ENCODE measurements at places on chromosomes 4 and X.

- DNase-seq, result no peak
Measured at GRCh38 chrX:79117078-79117477, 27.4 kb upstream of the GPR174 start.

DNA sequence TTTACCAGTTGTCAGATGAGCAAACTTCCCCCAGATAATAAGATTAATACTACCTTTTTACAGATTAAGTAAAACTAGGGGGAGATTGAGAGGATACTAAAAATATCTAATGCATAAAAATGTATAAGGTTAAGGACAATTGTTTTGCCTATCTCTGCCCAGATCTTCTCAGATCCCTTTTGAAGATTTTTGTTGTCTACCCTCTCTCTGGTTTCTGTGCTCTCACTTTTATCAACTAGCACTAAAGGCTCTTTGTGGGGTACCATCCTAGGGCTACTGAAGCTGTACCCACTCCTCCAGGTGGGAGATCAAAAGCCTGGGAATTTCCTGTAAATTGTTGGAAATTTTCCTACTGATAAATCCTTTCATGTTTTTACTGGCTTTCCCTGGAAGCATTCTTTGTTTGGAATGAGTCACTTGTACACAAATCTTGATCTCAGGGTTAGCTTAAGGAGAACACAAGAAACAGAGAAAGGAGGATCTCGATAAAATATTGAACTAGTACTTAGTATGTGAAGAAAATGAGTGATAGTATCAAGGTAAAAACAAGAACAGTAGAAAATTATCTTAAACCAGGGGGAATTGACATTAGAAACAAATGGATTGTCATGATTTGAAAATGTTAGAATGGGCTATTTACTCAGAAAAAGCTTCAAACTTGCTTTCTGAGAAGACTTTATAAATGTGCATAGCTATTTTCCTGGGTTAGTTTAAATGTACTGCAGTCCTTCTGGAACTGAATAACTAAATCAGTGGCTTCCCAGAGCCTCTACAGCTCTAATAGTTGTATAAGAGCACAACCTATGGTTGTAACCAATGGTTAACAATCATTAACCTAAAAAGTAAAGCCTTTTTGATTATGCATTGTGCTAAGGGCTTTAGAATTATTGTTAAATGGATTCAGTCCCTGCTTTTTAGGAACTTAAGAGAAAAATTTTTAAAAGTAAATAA is 679.9 kb upstream of the MAGEB2 start:
- no peak for DNase-seq

DNA sequence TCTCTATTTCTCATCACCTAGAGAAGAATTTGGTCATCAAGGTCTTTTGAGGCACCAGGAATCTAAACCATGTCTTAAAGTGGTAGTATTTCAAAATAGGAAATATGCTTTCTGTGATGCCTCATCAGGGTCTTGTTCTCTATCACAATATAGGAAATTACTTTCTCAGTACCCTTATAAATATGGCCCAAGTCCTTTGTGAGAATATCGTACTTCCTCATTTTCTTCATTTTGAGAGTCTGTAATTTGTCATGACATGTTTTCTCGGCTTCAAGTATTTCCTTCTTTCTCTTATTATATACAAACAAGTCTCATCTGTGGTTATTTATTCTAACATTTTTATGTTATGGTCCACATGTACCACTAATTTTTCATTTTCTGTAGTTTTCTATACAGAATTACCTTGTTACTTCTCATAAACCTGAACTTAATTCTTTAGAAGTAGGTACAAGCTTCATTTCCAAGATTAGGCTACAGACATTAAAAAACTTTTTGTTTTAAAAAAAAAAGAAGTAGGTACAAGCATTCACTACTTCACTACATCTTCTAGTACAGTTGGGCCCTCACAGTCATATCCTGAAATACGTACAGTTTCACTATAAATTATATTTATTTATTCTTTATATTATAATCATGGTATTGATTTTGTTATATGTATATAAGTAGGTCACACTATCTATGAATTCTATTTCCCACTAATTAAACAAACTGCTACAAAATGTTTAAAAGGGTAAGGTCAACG is 54.4 kb downstream of the KLHL13 start:
- no peak for DNase-seq

- DNase-seq, result no peak
Measured at GRCh38 chr4:40264995-40265909, 68.4 kb downstream of the RHOH start.

DNA sequence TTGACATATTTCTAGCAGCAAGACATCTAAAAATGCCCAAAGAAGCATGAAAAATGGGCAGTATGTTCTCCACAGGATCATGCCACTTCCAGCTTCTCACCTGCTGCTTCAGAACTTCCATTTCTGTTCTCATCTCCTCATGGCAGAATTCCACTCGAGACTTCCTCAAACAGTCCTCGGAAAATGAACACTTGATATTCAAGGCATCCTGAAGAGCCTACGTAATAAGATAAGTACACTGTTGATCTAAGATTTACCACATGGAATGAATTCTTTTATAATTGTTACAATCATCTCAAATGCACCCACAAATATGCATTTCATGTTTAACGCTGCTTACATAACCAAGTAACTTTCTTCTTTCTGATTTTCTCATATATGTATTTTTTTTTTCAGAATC is 14.1 kb downstream of the TNIP3 start:
- DNase-seq, result no peak

- DNase-seq, result no peak
Measured at GRCh38 chr4:105246712-105247111, 100.0 kb downstream of the TET2 start.

DNA sequence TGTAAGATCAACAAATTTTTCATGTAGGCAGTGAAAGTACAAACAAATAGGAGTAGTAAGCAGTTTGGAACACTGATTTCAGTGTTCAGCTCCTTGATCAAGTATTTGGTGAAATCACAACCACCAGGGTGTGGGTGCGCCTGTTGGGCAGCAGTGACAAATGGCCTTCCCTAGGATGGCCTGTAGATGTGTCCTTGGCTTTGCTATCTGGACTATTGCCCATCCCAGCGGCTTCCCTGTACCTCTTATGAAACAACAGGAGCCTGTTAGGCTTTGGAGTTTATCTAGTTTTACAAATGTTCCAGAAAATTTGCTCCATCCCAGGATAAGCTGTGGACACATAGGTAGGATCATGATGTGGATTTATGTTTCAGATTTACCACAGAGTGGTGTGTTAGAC is 216.8 kb upstream of the FAT1 start:
- no peak for DNase-seq

GRCh38 chr4:178165251-178165950 is 723.2 kb upstream of the AGA start:
- no peak for DNase-seq

DNA sequence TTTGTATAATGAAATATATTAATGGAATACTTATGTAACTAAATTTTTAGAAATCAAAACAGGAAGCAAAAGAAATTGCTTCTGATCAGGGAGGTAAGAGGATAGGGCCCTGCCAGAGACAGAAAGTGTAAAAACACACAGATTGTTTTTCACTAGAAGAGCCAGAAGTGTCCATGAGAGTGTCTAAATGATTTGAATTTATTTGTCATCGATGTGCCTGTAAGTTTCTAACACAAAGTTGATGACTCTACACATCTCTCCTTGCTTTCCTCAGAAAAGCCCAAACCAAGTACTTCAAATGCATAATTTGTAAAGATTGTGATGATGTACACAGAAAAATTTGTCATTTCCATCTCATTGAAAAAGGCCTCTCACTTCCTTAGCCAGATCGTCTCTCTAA is 80.6 kb downstream of the TMEM156 start:
- no peak for DNase-seq

GRCh38 chr4:75555294-75556164 is at the start of gene ODAPH:
Gene ODAPH, plus strand, starts transcription at chr4:75556066. Its CDS starts 17 bp downstream, at chr4:75556083.
- no peak for DNase-seq

DNA sequence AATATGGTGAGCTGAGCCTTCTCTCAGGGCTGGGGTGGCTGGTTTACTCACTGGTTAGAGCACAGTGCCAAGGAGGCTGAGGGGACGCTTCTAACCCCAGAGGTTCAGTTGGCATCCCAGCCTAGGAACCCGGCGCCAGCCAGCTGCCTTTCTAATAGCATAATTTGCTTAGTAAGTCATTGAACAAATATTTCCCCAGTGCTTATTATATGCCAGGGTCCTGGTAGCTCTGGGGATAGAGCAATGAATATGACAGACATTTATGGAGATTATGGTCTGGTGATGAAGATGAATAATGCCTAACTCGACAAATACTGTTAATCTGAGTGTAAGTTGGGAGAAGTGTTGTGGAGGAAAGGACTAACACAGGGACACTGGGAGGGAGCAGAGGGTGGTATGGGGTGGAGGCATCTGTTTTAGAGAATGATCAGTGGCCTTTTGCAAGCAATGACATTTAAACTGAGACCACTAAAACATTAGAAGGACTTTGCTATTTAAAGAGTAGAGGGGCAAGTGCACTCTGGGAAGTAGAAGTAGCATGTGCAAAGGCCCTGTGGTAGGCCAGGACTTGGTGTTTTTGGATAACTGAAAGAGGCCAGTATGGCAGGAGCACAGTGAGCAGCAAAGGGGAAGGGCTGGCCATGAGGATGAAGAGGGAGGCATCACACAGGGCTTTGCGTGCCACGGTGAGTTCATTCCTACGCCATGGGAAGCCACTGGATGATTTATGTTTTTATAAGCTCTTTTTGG is 71.9 kb downstream of the ATG4A start:
- DNase-seq, result no peak

DNA sequence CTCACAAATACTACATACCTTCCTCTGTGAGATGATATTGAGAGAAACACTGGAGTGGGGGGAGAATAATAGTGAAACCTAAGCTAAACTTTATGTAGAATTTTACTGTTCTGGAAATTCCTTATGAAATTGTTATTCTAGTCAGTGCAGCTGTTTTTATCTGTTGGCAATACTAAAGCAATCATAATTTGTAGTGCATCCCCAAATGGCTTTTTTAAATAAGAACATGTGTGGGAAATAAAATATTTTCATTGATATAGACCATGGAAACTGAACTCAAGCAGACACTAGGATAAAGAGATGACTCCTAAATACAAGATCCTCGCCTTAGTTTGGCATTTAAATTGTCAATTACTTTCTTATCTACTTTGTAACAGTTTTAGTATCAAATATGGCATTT is 51.1 kb downstream of the SEC24D start:
- no peak for DNase-seq

DNA sequence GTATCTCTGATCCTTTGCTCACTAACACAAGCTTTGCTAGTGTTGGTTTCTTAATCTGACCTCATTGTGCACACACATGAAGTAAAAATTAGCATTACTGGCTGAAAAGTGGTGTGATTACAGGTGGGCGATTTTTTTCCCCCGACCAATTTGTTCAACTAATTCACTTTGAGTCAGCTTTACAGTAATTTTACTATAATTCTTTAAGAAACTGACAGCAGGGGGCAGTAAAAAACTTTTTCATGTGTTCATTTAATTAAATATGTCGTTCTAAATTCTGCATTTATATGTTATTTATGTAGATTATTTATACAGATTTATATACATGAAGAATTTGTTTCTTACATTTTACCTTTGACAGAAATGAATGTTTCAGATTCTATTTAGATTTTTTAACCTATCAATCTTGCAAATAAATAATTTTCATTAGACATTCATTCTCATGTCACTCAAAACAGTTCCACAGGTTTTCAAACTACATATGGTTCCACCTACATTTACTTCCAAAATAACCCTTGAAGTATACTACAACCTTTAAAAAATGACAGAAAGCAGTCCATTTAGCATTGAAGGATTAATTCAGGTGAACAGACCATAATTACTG is 17.5 kb downstream of the PALLD start:
- no peak for DNase-seq

- DNase-seq, result no peak
Measured at GRCh38 chrX:119042040-119042439, 30.8 kb upstream of the CT47C1 start.

DNA sequence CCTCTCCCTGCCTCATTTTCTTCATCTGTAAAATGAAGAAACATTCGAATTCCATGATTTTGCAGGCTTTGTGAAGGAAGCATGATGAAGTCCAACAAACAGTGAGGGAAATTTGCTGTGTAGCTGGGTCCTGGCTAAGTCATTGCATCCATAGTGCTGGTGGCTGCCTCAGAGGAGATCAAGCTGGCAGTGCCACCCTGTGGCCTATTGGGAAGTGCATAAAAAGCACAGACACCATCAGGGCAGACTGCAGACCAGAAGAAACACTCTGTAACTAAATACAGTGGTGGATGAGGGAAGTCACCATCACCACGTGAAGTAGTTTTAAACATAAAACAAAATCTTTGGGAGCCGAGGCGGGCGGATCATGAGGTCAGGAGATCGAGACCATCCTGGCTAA is 40.7 kb upstream of the DDX3X start:
- no peak for DNase-seq

GRCh38 chrX:125089761-125090445 is 229.8 kb upstream of the TEX13C start:
- no peak for DNase-seq

- DNase-seq, result no peak
Measured at GRCh38 chr4:25088093-25088952, 57.6 kb upstream of the LGI2 start.

GRCh38 chr4:33065749-33066148 is 2345.6 kb downstream of the PCDH7 start:
- no peak for DNase-seq

DNA sequence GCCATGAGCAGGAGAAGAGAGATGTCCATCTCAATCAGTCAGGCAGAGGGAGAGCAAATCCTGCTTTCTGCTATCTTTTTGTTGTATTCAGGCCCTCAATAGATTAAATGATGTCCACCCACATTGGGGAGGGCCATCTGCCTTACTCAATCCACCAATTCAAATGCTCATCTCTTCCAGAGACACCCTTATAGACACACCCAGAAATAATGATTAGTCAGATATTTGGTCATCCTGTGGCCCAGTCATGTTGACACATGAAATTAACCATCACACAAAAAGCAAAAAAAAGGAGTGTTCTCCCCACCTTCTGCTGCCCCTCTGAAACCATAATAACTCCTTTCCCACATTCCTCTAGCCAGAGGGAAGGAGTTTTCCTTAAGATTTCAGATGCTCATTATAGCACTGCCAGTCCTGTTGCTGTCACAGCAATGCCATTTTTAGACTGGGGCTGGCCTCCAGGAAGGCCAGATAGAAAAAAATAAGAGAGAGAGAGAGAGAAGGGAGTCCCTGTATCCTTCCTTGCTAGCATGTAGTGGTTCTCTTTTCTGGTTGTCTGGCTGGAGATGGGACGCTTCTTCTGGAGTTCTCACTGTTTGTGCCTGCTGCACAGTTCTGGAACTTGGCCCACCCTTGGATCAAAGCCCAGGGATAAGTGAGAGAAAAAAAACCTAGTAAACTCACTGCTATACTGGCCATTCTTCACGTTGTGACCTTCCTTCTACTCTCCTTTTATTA is 177.7 kb downstream of the RBM46 start:
- no peak for DNase-seq

DNA sequence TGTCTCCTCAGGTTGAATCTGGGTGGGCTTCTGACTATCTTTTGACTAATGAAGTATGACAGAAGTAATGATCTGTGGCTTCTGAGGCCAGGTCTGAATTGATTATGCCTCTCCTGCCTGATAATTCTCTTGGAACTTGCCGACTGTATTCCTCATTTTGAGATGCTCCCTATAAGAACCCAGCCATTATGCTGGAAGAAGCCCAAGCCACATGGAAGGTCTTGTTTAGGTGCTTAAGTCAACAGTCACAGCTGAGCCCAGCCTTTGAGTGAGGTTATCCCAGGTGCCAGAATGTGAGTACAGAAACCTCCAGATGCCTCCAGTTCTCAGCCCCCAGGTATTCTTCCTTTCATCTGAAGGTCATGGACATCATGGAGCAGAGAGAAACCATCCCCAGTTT is 456.6 kb downstream of the IL15 start:
- DNase-seq, result no peak

- no peak for DNase-seq
Measured at GRCh38 chr4:158903472-158904043, 134.7 kb downstream of the FNIP2 start.

GRCh38 chr4:142405021-142405694 is 440.9 kb downstream of the INPP4B start:
- peak; percentile 71 for DNase-seq

Data from HS-27A (cell line).